Mucosa of descending colon (tissue), 3 donors: ENCODE measurements at places on chromosomes 1 and 21.

DNA sequence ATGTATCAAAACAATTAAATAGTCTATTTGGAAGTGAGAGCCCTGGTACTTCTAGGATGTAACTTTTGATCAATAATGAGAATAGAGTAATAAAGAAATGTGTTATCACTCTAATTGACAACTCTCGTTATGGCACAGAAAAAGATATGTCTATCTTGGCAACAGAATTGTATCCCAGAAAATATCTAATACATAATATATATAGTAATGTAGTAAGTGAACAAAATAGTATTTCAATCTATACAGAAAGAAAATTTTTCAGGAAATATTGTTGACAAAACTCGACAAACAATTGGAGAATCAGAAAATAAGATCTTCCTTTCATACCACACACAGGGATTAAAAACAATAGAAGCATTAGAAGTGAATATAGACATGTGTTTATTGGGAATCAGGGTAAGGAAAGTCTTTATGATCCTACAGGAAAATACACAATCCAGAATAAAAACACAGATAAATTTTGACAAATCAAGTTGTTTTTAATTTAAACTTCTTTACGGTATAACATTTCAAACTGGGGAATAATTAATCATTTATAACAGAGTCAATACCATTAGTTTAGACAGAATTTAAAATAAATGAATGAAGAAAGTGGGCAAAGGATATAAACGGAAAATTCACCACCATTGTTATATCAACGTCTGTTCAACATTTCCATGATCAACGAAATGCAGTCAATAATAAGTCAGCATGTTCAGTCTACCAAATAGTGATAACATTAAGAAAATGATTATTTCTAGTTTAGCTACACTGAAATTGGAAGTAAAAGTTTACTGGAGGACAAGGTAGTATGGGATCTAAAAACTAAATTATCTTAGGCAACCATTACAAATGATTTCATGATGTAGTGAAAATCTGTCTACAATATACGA, 1526.5 kb upstream of the TPTE start:
- DNase-seq: no peak

- DNase-seq: no peak
These were observed 70.0 kb downstream of the PLXNA2 start for GRCh38 chr1:208174200-208174599.

- no peak for DNase-seq
These were observed 11.6 kb upstream of the NCMAP start for GRCh38 chr1:24544239-24544638.

DNA sequence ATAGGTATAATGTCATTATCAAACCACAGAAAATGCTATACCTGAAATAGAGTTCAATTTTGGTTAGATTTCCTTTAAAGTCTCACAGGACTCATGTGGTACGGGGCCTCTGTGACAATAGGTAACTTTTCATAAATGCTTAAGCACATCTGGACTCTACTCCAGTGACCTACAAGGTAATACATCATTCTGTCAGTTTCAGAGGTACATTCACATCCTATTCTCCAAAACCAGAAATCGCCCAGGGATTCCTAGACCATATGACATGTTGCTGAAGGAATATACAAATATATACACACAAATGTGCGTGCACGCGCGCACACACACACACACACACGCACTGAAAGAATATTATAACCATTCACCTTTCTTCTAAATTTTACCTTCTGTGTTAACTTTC, 311.8 kb downstream of the SMYD3 start:
- DNase-seq: no peak

DNA sequence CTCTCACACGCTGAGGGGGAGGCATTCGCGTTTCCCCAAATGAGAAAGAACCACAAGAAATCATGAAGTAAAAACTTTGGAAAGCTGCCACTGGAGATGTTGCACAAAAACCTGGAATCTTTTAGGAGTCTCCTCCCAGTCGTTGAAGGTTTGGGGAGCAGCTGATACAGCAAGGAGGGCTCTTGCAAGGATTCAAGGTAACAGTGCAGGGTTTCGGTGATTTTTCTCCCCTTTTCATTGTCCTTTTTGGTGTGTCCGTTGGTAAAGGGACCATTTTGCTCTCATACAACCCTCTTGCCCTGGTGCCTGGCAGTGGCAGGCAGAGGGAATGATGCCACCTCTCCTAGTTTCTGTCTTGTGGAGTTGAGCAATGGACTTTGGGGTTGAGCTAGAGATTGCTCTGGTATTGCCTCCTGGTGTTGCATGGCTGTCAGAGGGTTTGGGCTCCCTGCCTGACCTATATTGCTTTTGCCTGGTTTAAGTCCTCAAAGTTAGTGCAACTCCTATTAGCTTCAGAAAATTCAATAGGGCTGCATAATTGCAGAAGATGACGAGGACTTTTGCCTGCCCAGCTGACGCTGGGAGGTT, 872 bp downstream of the BRINP2 start:
- no peak for DNase-seq
